ENCODE measurements at places on chromosomes 7 and 10. TPM values are rescaled to one million over a fixed set of nuclear protein-coding genes. Genes with fewer than 3 reads are reported as not detected.

Gene SPDYE1
- not detected for total RNA-seq

Gene CYP17A1
- not detected for total RNA-seq

Gene CASTOR2
- 58.8 TPM for total RNA-seq

Gene DRGX
- total RNA-seq: not detected

Gene FBXL13
- total RNA-seq: 5.6 TPM

Gene MYH16
- not detected for total RNA-seq

Gene AS3MT
- 13.8 TPM for total RNA-seq

Gene SVOPL
- total RNA-seq: 0.63 TPM

Gene GNAT3
- not detected for total RNA-seq

Gene CPN1
- total RNA-seq: not detected

Gene WAPL
- 67.0 TPM for total RNA-seq

Gene NRP1
- total RNA-seq: 90.1 TPM

Gene IDI2
- not detected for total RNA-seq

Gene ABCB4
- total RNA-seq: 4.1 TPM

Gene WNT8B
- 0.31 TPM for total RNA-seq

Gene TSPAN13
- 63.9 TPM for total RNA-seq

Gene RBP4
- 5.6 TPM for total RNA-seq

Gene MKX
- 0.94 TPM for total RNA-seq

Gene LBX1
- not detected for total RNA-seq

Gene IL2RA
- not detected for total RNA-seq

Gene ANKRD61
- total RNA-seq: not detected

Gene SP4
- 84.5 TPM for total RNA-seq

Gene CALU
- total RNA-seq: 49.5 TPM

Gene NPSR1
- total RNA-seq: not detected

Gene SLC13A4
- 0.63 TPM for total RNA-seq

Gene CRYGN
- not detected for total RNA-seq

Gene PDE6C
- total RNA-seq: not detected

Gene MUC12
- not detected for total RNA-seq

Gene SUN3
- total RNA-seq: not detected

Gene CYP3A4
- not detected for total RNA-seq

Gene NPY4R2
- total RNA-seq: 0.31 TPM

Gene CPA5
- total RNA-seq: not detected

Gene SAMD9
- total RNA-seq: 1.6 TPM

Gene UPK3B
- 0.63 TPM for total RNA-seq

Measured in parietal lobe (tissue), 2 donors.